WTC11 (cell line): ENCODE measurements at places on chromosomes 2 and 18. TPM values are rescaled to one million over a fixed set of nuclear protein-coding genes. Genes with fewer than 3 reads are reported as not detected.
A peak's percentile ranks its signal among the peaks of the same experiment; 100 is the strongest.

Gene NDUFAF7
- 42.9 to 57.8 TPM (median 44.9 TPM) in 3 replicates for total RNA-seq

Gene OTOS
- not detected in 3 replicates for total RNA-seq

- DNase-seq: peak; percentile 39
Observed at GRCh38 chr18:63578357-63578958, 8.7 kb upstream of the SERPINB13 start.

DNA sequence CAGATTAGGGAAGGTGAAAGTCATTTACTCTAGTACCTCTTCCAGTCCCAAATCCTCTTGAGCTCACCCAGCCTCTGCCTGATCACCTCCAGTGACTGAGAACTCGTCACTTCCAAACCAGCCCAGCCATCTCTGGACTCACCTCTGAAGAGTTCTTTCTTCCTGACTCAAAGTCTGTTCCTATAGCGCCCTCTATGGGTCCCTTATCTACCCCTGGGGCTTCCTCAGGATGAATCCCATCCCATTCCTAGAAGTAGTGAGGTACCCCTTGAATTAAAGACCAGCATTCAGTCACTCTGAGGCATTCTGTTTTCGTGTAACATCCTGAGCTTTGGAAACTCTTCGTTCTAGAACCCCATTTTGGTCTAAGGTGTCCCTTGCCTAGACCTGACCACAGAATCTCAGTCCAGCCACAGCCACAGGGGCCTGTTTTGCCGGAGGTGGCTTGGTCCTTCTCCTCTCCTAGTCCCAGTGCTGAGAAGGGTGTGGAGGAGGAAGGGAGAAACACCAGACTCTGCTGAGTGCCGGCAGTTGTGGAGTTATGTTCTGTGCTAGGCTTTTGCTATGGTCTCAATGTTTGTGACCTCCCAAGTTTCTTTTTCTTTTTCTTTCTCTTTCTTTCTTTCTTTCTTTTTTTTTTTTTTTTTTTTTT, 32.7 kb downstream of the SIX3 start:
- peak; percentile 71 for DNase-seq
